ENCODE measurements at places on chromosomes 12 and 14.
A peak's percentile ranks its signal among the peaks of the same experiment; 100 is the strongest.

DNA sequence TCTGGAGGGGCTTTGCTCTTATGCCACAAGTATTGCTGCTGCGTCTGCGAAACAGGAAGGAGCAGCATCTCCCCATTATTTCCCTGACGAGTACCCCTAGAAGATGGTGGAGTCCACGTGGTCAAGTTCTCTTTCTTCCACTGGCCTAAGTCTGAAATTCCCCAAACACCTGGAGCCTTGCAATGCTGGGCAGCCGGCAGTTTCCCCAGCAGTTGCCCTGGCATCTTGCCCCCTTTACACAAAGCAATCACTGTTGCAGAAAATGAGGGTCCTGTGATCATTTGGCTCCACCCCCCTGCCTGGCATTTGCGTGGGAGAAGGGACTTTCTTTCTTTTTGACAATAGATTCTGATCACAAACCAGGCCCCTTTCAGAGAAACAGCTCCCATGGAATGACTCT, 56.9 kb downstream of the FOS start:
- peak; percentile 34 for DNase-seq

DNA sequence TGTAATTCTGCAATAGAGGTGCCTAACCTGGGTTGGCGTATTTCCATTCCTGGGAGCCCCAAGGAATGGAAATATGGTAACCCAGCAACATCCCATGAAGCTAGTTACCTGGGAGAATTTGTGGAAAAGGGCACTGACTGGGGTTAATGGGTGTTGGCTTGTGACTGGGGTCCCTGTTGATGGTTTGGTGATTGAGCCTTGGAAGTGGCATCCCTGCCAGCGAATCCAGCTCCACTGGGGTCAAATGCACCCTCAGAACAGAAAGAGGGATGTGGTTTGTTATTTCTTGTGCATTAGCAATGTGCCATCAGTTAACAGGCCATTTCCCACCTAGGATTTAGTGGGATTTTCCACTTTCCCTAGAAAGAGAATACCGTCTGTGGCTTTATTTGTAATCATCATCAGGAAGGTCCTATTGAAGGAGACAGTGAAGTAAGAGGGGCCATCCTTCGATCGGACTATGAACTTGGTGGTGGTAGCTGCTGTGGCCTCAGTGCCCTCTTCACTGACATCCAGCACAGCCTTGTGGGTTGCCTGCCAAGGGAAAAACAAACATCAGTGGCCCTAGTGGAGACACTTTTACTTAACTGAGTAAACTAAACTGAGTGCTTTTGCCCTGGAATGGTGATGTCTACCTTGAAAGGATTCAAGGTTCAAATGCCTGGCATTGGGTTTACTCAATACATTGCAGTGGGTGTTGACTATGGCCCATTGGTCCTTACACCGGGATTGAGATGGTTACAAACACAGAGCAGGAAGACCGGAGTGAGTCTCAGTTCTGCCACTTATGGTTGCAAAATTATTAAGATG, 10.4 kb upstream of the SERPINA11 start:
- no peak for DNase-seq

DNA sequence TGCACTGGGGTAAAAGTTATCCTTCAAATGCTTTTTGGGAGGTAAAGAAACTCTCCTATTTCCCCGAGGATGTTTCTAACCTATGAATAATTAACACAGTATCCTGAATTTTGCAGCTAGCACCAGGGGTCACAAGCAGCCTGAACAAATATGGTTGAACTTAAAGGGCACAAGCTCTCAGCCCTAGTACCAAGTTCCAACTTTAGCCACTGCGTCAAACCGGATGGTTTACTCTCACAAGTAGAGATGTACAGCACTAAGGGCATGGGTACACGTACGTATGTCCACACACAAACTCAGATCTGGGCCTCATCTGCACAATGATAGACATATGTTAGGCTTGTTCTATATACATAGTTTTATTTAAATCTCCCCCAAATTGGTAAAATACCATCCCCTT, 4.7 kb downstream of the CCDC88C start:
- DNase-seq = no peak

DNA sequence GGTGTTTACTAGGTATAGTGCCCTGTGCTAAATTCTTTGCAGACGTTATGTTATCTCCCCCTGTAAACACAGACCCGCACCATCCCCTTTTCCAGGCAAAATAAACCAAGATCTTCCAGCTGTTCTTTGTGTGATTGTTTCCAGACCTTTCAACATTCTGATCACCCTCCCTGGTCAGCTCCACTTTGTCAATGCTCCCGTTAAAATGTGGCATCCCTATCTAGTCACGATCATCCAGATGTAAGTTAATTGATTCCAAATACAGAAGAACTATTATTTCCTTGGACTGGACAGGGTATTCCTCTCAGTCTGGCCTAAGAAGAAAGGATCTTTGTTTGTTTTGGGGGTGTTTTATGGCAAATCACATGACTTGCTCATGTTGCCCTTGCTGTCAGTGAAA, 127.6 kb upstream of the ARID2 start:
- no peak for DNase-seq

DNA sequence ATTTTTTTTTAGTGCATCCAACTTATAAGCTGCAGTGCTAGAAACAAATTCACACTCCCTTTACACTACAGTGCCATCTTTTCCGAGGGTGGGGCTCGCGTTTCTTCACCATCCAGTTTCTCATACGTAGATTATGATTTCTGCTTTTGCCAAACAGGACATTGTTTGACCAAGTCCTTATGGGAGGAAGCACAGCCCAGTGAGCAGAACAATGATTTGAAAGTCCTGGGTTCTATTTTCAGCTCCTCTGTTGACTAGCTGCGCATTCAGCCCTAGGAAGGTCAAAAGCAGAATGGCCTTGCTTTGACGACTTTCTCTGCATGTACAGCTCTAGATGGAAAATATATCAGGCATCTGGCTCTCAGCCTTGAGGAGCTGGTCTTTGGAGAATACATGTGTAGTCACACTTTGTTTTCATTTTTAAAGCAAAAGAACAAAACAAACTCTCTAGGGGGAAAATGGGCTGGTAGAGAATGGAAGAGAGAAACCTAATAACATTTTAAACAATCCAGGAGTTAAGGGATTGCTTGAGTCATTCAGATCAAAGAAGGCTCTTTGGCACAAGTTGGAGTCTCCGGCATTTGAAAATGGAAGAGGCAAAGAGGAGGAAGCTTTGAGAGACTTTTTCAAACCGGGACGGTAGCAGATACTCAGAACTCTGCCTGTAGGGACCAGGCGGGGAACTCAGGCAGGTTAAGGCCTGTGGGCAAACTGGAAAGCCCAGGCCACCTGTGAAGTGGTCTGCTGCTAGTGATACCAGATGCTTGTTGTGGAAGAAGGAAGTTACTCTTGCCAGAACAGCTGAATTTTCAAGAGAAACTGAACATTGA, 257.3 kb upstream of the PLEKHG7 start:
- DNase-seq = no peak

DNA sequence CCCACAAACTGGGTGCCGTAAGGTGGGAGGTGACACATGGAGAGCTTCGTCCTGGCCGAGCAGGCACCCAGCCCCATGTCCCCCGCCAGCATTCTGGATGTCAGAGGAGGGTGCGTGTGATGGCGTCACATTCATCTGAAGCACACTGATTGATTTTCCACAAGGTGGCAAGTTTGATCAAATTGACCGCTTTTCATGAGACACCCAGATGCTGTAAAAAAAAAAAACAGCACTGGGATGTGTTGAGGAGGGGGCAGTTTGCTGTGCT, 24.2 kb downstream of the SLC25A29 start:
- DNase-seq = no peak

GRCh38 chr14:46063872-46064271, 587.7 kb downstream of the RPL10L start:
- DNase-seq = no peak

DNA sequence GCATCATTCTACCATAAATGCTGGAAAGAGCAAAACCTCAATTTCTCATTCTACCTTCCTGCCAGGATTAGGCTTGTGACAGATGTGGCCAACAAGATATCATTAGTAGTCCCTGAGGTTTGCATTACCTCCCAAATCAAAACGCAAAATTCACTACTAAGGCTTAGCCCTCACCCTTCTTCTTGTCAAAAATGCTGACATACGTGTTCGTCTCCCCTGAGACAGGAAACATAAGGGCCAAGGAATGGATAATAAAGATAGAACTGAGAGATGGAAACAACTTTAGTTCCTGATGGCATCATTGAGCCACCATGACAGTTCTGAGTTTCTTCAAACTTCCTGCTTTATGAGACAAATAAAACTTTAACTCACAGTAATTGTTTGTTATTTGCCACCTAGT, 642.1 kb downstream of the NOVA1 start:
- DNase-seq = no peak

DNA sequence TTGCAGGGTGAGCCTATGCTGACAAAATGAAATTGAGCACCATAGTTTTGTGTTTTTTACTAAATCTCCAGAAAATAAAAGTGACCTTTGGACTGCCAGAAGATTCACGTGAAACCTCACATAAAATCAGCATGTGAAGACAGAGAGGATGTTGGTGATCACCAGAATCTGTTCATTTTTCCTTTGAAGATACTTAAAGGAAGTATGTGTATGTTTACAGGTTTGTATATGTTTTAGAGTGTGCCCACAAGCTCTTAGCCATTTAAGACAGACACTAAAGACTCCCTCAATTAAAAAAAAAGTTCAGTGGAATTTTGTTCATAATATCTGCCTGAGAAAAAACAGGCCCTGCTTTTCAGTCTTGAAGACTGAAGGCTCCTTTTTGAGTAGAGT, 25.9 kb downstream of the DDX47 start:
- no peak for DNase-seq

DNA sequence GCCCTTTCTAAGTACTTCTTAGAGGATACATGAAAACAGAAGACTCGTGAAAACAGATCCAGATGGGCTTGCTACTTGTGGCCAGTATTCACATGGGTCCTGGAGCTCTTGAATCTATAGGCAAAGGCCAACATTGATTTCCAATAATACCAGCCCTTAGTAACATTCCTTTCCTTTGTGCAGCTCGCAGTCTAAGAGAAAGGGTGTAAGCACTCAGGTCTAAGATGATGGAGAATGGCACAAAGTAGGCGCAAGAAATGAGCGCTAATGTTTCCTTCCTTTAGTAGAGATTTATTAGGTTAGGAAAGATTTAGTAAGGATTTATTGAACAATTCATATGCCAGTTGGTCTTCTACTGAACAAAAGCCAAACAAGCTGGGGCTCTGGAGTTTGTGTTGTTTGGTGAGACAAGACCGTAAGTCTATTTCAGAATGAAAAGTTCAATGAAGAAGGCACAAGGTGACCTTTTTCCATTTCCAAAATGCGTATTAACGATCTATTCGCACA, 525 bp downstream of the RNU6-8 start:
- DNase-seq = no peak

DNA sequence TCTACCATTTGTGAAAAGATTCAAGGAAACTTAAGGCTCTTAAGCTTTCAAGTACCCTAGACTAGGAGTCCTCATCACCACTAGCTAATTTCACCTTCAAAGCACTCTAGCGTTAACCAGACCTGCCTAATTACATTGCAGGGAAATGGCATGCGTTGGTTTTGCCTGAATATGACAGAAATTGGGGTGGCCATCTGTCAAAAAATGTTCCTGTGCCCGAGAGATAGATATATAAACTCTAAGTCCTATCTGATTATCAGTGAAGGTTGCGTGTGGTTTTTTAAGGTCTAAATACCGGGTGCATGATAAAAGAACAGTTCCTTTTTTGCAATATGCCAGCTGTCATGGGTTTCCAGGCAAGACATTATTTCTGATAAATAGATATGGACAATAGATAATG, 48.3 kb downstream of the SPRING1 start:
- no peak for DNase-seq

DNA sequence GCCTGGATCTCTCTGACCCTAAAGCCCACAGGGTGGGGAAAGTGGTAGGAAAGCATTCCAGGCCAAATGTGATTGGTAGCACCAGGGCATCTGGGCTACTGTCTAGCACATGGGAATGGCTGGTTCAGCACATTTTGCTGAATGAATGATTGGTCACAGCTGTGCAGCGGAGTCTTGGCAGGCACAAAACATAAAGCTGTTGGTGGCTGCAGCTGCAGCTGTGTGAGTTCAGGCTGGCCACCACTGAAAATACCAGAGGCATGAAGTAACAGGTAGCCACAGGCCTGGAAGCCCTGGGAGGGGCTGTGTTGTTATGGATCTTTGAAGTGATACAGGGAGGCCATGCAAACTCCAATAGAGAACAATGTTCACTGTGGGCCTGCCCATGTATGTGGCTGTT, 72.7 kb downstream of the MYRFL start:
- no peak for DNase-seq

DNA sequence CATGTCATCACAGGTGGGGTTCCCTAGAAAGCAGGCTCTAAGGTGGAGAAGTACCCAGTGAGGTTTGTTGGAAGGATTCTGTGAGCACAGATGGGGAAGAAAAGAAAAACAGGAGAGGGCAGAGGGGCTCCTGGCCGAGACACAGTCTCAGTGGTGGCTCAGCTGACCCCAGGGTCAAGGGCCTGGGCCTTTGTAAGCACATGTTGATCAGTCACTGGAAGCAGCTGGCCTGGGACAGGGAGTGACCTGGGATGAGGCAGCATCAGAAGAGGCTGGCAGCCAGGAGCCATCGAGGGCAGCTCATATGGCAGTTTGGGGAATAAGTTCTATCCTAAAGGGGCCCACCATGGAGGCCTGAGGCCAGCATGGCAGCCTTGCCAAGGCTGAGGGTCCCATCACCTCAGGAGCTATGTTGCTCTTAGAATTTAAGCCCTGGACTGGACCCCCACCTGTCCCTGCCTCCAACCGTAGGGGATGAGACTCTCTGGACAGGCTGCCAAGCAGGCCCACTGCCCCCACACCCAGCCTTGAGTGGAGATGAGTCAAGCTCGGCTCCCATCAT, 6.3 kb upstream of the TMEM179 start:
- DNase-seq = no peak

DNA sequence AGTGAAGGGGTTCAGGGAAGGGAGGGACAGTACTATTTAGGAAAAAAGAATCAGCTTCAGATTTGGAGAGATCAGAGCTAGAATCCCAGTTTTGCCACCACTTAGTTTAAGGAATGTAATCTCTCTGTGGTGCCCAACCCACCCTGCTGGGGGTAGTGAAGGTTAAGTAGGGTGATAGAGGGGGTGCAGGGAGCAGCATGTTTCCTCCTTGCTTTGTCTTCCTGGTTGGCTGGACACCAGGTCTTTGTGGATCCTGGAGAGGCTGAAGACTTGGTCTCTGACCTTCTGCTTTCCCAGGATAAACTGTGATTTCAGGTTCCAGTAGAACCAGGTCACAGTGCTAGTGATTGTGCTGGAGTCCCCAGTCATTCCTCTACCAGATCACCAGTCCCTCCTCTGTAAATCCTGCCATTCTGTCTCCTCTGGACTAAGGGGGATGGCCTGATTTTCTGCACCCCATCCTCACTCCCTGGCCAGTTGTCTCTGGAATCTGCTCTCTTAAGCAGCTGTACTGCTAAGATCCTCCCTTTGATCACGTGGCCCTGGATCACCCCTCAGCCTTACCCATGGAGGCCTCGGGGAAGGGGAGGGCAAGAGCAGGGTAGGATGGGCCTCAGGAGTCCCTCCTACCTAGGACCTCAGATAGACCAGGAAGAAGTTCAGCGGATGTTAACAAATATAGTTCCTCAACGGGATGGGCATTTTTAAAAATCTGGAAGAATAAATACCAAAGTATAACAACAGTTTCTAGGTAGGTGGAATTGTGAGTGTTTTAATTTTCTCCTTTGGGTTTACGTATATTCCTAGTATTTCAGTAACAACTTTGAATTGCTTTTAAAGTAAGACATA, 3.1 kb downstream of the MAP3K12 start:
- peak; percentile 53 for DNase-seq

GRCh38 chr14:55976655-55977054, 141.6 kb upstream of the PELI2 start:
- no peak for DNase-seq

All from inflammatory macrophage treated with lipopolysaccharide for 1 hour (primary cell).